Sigmoid colon (tissue), 7 donors: ENCODE measurements at places on chromosomes 2 and 18. TPM values are rescaled to one million over a fixed set of nuclear protein-coding genes. Genes with fewer than 3 reads are reported as not detected.

ESPNL gene
- total RNA-seq = 0.49 TPM

ZC3H15 gene
- total RNA-seq = 60.3 TPM

C2orf66 gene
- not detected for total RNA-seq

ACTG2 gene
- total RNA-seq = 5,728 TPM

UGT1A3 gene
- total RNA-seq = not detected

NXPH2 gene
- total RNA-seq = not detected
